Stimulated activated CD4-positive, alpha-beta T cell treated with anti-CD3 and anti-CD28 coated beads, Interleukin-2, amount 100 ng/mL, for 4 hours (primary cell): ENCODE measurements at places on chromosomes 5 and 9.

GRCh38 chr9:132802121-132802795 lies 75.8 kb downstream of the AK8 start:
- no peak for DNase-seq

GRCh38 chr5:63803165-63803564 lies 159.1 kb downstream of the HTR1A start:
- DNase-seq = no peak

DNA sequence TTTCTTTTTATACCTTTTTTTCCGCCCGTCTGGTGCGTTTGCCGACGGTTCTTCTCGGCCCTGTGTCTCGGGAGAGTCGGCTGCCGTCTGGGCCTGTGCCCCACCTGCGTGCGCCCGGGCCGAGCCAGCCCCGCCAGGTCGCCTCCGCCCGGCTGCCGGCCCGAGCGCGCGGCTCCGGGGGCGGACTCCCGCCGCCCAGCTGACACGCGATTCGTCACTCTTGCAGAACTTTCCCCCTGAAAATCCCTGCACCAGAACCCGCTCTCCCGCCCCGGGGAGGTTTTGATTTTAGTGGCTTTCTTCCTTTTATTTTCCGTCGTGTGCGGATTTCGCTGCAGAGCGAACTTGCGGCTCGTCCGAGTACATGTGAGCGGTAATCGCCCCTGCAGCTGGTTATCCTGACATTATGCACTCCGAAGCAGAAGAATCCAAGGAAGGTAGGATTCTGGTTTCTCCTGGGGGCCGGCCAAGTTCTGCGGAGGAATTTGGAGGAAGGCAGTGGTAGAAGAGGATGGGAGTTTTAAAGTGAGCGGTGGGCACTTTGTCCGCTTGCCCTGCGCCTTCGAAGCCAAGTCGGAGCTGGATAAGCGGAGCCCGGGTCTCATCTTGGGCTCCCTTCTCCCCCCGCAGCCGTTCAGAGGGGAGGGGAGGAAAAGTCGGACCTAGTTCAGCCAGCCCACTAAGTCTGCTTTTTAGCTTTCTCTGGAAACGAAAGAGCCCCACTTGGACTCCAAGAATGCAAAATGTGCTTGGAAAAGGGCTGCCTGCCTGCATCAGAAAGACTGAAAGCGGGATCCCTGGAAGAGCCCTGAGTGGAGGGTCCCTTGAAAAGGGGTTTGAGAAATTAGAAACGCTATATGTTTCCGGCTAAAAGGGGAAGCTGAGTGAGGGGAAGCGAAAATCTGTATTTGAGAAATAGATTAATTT lies at the start of gene TNFAIP8:
TSS of gene TNFAIP8 (plus strand) at position 335 of the 927 bp plus-strand sequence. CDS start at position 407, 72 bp downstream.
- peak; percentile 77 for DNase-seq

DNA sequence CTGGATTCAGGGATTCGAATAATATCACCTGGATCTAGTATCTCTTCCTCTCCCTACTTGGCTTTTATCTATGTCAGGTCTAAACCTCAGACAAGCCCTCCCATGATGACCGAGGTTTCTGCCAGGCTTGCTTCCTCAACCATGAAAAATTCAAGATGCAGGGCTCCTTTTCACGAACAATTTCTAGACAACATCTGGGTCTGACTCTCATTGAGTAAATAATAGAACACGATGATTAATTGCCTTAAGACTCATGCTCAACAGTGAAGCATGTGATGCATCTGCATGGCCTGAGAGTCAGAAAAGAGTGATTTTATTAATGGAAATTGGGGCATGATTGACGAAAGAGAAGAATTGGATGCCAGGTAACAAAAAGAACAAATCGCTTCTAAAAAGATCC lies 277.2 kb upstream of the ZNF608 start:
- DNase-seq = no peak

GRCh38 chr9:124440786-124441185 lies 9.5 kb upstream of the ADGRD2 start:
- DNase-seq = no peak

GRCh38 chr5:57858905-57859304 lies 376.3 kb upstream of the ACTBL2 start:
- no peak for DNase-seq

DNA sequence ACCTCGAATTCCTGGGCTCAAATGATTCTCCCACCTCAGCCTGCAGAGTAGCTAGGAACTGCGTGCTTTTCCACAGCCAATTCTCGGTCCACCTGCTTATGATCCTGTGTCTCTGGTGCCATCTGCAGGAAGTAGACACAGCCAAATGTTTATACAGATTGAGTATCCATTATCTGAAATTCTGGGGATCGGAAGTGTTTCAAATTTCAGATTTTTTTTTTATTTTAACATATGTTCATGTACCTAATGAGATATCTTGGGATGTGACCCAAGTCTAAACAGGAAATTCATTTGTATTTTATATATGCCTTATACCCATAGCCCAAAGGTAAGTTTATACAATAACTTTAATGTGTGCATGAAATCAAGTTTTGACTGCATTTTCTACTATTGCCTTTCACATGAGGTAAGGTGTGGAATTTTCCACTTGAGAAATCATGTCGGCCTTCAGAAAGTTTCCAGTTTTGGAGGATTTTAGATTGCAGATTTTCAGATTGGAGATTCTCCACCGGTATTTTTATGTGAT lies 89.5 kb downstream of the ESM1 start:
- no peak for DNase-seq

DNA sequence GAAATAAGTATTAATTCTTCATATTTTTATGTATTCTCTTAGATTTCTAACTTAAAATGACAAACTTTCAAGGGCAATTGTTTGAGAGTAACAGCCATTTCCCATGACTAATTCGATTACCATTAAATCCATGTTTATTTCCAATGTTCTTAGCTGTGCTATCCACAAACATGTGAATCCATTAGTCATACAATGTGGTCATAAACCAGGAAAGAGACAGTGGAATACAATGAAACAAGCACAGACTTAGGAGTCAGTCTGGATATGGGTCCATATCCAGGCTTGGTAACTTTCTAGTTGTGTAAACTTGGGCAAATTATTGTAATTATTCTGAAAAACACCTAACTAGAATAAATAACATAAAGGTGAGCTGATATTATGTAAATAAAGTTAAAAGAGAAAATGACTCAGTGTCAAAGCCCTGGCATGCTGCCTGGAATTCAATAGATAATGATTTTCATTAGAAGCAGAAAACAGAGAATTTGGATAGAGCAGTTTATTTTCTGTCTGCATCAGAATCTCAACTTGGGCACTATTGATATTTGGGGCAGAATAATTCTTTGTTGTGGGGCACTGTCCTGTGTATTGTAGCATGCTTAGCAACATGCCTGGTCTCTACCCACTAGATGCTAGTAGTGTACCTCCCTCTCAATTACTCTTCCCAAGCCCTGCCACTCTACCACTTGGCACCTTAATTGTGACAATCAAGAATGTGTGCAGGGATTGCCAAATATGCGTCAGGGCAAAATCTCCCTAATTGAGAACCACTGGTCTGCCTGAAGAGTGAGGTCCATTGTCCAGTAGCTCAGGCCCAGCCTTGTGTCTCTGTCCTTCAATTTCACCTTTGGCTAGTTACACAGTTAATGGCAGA lies 44.7 kb upstream of the SLC27A6 start:
- no peak for DNase-seq

GRCh38 chr9:121999556-121999955 lies 93.6 kb downstream of the TTLL11 start:
- no peak for DNase-seq

- DNase-seq = no peak
Measured at GRCh38 chr9:130088051-130088450, 34.3 kb downstream of the GPR107 start.
